ENCODE measurements at places on chromosomes 2 and 18.

DNA sequence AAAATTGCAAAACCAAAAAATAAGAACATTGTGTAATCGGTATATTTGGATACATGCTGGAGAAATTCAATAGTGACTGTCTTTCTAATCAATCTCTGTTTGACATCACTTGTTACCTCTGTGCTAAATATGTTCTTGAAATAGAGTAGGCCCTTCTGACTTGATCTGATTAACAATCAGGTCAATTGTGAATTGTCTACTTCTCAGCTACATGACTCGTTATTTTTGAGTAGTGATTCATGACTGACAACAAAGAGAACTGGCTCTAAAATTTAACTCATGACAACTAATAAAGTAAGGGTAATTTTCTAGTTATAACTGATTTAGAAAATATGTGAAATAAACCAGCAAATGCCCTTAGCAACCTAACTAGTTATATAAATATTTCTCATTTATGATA is 312.1 kb downstream of the TMX3 start:
- no peak for DNase-seq

DNA sequence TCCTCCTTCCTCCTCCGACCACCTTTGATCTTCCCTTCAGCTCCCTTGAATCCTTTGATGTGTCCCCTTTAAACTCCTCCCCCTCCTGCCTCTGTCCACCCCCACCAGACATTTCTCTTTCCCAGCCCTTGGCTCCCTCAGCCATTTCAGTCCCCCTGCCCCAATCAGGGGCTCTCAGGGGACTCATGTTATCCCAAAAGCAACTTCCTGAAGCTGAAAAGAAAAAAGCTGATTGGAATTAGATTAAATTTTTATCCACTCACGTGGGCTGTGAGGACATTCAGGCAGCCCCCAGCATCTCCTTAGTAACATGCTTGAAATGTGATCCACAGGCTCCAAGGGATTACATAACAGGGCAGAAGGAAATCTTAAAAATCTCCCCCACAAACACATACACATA is 81.3 kb downstream of the NEURL3 start:
- DNase-seq: no peak

- DNase-seq: no peak
Observed at GRCh38 chr18:42274488-42275137, 319.6 kb downstream of the PIK3C3 start.

GRCh38 chr2:25453199-25453905 is 111.6 kb upstream of the DNMT3A start:
- DNase-seq: no peak

GRCh38 chr2:2847209-2847676 is 516.2 kb upstream of the MYT1L start:
- DNase-seq: no peak

GRCh38 chr2:98715812-98716451 is 15.0 kb downstream of the MGAT4A start:
- no peak for DNase-seq

- no peak for DNase-seq
Observed at GRCh38 chr2:63840081-63840784, 1.5 kb upstream of the UGP2 start.

DNA sequence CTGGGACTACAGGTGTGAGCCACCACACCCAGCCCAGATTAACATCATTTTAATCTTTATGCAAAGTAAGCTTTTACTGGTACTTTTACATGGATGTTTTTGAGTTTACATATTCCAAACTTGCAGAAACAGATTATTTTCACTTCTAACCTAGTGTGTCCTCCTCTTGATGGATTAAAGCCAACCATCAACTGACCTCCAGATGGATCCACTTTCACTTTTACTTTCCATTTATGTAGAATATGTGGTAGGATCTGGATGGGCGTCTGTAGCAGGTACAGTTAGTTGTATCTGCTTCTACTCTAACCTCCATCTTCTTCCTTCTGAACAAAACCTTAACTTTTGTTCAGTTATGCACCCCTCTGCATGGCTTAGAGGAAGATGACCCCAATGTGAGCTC is 264.1 kb downstream of the CDH20 start:
- DNase-seq: no peak

DNA sequence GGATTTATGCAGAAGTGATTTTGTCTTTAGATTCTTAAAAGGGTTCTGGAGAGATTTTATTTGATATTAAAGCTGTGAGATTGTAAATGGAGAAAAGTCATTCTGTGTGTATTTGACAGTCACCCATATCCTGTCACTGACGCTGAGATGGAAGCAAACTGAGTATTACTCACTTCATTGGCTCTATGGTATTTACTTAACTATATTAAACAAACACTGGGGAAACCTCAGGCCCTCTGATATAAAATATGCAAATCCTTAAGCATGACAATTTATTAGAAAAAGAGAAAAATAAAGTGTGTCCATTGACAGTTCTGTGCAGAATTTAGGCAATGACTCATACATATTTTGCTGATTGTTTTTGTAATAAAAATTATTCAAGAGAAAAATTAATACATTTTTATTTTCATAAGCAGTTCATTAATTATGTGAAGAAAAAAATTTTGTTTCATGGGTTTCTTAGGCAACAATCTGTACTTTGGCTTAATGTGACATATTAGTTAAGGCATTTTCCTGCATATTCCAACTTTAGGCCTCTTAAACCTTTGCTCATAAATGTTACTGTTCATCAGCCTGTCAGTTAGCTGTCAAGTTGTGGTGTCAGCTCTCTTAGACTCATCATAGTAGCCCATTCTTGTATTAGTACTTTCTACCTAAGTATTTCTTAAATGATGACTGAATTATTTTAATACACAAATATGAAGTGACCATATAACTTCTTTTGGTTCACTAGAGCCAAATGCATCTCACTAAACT is 99.9 kb downstream of the PARD3B start:
- no peak for DNase-seq

- DNase-seq: no peak
Observed at GRCh38 chr2:50865235-50865634, 166.7 kb downstream of the NRXN1 start.

GRCh38 chr2:26438926-26439325 is 37.2 kb downstream of the DRC1 start:
- no peak for DNase-seq
